RWPE2 (cell line): ENCODE measurements at places on chromosomes 1 and 21.

DNA sequence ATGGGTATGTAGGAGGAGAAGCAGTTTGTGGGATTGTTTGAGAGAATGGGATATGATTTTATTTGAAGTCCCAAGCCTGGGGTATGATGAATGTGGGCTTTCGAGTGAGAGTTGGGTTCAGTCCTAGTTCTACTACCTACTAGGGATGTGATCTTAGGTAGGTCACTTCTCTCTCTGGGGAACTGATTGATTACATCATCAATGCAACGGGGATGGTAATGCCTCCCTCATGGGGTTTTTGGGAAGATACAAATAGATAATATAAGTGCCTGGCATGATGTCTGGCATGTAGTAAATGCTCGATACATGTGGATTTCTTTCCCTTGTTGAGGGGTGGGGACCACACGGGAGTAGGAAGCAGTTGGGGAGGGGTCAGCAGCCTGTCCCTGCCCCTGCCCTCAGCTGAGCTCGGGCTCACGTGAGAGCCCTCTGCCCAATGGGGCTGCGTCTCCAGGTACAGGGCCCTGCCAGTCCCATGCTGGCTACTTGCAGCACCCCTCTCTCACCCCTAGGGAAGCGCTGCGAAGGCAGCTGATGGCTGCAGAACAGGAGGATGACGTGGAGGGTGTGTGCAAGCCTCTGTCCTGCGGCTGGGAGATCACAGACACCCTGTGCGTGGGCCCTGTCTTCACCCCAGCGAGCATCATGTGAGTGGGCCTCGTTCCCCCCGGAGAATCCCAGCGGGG is 38.7 kb downstream of the AZIN2 start:
- no peak for DNase-seq

GRCh38 chr1:173868266-173869020 is at the start of gene ZBTB37:
ZBTB37 (plus strand) TSS chr1:173868380; CDS start chr1:173870226, 1,846 bp downstream.
- peak; percentile 94 for DNase-seq

DNA sequence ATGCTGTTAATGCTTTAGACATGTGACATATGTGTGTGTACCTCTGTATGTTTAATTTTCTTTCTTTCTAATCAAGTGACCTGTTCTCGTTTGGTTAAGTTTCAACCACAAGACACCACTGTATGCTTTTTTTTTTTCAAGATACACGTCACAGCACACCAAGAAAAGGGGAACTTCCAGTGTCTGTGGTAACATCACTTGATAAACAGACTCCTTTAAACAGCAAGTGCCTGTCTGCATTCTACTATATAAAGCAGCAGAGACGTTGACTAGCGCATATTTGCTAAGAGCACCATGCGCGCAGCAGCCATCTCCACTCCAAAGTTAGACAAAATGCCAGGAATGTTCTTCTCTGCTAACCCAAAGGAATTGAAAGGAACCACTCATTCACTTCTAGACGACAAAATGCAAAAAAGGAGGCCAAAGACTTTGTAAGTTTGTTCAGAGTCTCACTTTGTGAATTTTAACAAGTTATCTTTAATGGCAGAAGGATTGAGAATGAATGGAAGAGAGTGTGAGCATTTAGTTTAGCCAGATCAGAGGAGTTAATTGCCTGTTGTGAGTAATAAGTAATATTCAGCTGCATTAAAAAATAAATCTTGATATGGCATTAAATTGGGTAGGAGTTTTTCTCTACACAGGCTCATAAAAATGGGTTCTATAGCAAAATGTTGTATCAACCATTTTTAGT is at the start of gene RGS1:
TSS of gene RGS1 (plus strand) at position 275 of the 691 bp plus-strand sequence. CDS start at position 295, 20 bp downstream.
- no peak for DNase-seq

GRCh38 chr1:210647406-210648333 is 319.0 kb downstream of the HHAT start:
- DNase-seq, result no peak

DNA sequence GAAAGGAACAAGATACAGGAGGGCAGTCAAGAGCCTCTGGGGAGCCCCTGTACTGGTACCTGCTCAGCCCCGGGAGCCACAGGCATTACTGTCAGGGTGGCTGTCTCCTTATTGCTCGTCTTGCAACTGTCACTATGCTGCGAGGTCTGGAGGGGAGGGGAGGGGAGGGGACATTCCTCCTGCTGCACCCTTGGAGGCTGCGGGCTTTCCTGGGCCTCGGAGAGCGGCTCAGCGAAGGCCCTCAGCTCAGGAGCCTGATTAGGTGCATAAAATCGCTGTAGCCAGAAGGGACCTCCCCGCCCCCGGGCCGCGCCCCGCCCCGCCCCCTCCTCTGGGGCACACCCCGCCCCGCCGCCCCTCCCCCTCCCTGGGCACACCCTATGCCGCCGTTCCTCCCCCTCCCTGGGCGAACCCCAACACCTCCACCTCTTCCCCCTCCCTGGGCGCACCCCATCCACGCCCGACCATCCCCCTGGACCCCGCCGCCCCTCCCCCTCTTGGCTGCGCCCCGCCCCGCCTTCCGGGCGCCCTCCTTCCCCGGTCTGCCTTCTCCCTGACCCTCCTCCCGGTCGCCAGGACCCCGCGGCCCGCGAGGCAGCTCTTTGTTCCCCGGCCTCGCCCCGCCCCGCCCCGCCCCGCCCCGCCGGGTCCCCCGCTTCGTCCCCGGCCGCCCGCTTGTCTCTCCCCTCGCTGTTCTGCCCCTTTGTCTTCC is 35.5 kb downstream of the CACHD1 start:
- DNase-seq, result no peak

DNA sequence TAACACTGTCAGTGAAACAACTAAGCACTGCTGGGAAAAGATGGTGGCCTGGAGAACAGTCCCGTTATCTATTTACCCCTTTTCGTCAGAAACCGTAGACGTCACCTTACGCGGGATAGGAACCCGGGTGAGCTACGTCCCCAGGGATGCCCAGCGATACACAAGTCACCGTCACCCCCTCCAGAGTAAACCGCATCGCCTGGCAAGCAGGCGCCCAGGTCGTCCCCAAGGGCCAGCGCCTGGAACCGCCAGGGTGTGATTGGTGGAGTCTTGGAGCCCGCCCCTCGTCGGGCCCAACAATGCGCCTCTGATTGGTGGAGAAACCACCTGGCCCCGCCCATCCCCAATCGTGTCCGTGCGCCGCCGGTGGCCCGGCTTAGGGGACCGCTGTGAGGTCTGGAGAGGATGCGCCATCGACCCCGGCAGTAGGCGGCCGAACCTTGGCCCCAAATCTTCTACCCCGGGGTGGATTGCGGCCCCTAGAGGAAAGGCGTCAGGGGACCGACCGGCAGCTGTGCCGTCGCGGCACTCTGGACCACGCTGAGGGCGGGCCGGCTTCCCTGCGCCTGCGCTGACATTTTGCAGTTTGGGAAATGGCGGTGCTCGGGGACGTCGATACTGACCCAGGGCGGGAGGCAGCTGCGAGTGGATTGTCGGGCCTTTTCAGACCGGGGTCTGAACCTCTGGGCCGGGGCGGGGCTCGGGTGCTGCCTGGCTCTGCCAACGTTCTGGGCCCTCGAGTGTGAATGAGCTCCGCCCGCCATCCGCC is 34.4 kb downstream of the SLC2A1 start:
- DNase-seq, result peak; percentile 91

DNA sequence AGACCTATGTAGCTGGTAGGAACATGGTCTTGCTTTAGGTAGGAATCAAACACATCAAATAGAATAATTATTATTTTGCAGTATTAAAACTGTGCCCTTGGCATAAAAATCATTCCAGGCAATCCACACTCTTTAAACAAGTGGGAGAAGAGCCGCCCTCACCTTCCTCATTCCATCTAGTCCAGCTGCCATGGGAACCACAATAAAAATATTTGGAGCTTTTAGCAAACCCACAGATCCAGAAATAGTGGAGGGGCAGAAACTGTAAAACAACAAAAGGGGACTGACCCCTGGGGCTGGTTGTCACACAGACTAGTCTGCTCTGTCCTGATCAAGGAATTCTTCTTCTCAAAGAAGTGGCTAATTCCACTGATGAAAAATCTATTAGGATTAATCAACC is 61.6 kb downstream of the PTPRC start:
- no peak for DNase-seq

DNA sequence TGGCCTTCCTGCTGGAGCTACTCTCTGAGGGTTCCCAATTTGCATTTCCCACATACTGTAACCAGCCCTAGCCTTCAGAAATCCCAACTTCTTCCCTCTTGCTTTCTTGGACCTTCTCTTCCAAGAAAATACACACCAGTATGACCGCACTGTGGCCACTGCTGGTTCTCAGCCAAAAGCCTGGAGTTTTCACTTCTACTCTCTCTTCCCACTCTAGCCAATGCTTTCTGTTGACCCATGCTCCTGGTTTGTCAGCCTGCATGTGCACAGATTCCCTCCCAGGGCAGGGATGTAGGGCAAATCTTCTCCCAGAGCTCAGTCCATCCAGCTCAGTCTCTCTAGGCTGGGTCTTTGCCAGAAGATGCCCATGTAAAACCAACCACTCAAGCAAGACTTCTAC is 664 bp downstream of the SLAMF1 start:
- no peak for DNase-seq

- no peak for DNase-seq
Observed at GRCh38 chr1:207798847-207799246, 47.0 kb downstream of the CD46 start.

DNA sequence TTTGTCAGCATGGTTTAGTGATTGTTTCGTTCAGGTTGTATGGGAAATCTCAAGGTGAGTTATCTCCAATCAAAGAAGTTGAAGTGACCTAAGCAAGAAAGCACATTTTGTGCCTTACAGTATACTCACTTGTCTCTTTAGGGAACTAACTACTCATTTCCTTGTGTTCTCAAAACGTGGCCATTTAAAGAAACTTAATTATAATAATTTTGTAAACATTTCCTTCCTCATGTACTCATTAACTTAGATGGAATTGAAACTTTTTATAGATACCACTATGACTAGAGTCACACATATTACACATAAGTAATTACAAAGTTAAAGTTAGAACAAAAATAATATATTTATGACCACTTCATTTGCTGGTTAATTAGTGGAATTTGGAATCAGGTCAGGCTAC is 552.6 kb downstream of the MRPL39 start:
- DNase-seq, result no peak

DNA sequence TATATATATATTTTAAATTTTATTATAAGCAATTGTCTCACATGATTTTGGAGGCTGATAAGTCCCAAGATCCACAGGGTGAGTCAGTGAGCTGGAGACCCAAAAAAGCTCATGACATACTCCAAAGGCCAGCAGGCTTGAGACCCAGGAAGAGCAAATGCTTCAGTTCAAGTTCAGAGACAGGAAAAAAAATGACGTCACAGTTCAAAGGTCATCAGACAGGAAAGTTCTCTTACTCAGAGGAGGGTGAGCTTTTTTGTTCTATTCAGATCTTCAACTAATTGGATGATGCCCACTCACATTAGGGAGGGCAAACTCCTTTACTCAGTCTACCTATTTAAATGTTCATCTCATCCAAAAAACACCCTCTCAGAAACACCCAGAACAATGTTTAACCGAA is 18.2 kb downstream of the RXRG start:
- DNase-seq, result no peak

DNA sequence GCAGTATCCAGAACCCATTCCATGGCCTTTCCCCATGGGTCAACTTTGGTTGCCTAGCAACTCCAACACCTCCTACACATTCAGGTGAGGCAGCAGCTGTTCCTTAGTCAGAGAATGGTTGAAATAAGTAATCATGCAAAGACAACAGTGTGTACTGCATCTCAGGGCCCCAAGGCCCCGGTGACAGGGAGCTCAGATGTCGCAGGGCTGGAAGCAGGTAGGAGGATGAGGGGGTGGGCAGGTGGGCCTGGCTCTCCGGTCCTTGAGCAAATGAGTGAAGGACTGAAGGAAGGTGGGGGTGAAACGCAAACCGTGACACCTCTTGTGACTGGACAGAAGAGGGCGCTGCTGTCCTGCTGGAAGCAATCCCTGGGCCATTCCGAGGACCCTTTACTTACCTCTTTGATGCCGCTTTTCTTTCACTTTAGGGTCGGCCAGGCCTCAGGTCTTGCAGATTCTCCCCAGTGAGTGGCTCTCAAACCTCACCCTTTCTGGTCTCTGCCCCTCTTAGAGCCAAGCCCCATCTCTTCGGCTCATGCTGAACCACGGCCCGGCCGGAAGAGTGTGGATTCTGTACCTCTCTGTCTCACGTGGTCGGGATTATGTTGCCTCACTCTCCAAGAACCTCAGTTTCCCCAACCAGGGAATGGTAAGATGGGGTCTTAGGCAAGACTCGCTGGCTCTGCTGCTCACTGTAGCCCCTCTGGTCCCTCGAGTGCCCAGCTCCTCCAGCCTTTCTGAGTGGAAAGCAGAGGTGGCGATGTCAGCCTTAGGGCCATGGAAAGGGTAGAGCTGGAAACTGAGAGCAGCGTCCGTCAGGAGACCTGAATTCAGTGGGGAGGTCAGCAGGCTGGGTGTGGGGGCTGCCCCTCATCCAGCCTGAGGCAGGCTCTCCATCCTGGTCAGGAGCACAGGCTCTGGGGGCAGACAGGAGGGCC is 5.6 kb upstream of the KCNA10 start:
- DNase-seq, result no peak

- DNase-seq, result no peak
Observed at GRCh38 chr21:39344848-39345247, 4.0 kb downstream of the HMGN1 start.

GRCh38 chr1:96520579-96520947 is 201.0 kb upstream of the PTBP2 start:
- DNase-seq, result no peak

DNA sequence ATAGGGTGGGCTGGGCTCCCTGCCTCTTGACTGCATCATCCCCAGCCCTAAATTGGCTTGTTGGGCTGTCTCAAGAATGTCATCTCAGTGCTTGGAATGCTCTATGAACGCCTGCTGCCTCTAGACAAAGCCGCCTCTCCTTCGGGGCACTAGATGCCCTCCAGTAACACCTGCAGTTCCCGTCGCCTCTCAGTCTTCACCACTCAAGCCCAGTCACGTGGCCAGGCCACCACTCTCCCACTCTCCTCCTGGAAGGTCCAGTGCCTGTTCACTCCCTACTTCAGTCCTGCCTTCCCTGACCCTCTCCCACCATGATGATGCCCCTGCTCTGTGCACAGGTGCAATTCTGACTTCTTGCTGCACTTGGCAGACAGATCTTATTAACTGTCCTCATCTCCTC is 7.0 kb downstream of the TAS1R2 start:
- no peak for DNase-seq

DNA sequence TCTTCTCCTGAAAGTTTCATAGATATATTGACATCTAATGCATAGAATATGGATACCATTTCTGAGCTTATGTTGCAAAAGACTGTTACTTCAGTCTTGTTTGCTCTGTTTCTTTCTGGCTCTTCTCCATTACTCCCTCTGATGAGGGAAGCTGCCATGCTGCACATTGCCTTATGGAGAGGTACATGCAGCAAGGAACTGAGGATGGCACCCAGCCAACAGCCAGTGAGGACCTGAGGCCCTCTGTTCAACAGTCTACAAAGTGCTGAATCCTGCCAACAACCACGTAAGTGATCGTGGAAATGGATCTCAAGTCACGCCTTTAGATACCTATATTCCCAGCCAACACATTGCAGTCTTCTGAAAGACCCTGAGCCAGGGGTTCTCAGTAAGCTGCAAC is 66.6 kb upstream of the ADAMTS5 start:
- DNase-seq, result no peak

- DNase-seq, result no peak
Observed at GRCh38 chr1:247291833-247292561, 36.1 kb downstream of the VN1R5 start.

GRCh38 chr1:210655511-210655910 is 326.8 kb downstream of the HHAT start:
- DNase-seq, result no peak
